AG10803 (cell line): ENCODE measurements at places on chromosomes 11 and 22.

- no peak for DNase-seq
Observed at GRCh38 chr11:121004206-121004840, 19.6 kb upstream of the TBCEL start.

DNA sequence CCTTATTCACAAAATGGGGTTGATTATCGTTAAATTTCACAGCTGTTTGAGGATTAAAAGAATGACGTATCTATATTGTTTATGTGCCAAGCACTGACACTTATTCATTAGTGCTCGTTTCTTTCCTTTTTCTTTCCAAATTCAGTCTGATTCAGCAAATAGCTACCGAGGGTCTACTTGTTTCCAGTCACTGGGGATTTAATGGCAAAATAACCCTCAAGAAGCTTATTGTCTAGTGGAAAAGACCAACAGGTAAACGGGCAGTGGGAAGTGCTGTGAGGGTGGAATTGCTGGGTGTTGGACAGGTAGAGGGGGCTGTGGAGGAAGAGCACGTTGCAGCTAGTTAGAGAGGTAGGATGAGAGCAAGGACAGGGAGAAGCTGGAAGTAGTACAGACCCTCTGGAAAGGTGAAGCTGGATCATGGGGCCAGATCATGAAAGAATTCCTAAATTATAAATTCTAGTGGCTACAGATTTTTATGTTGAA lies 48.3 kb upstream of the BIRC3 start:
- no peak for DNase-seq

- peak; percentile 68 for DNase-seq
Observed at GRCh38 chr22:19629720-19630419, 84.4 kb upstream of the SEPTIN5 start.

DNA sequence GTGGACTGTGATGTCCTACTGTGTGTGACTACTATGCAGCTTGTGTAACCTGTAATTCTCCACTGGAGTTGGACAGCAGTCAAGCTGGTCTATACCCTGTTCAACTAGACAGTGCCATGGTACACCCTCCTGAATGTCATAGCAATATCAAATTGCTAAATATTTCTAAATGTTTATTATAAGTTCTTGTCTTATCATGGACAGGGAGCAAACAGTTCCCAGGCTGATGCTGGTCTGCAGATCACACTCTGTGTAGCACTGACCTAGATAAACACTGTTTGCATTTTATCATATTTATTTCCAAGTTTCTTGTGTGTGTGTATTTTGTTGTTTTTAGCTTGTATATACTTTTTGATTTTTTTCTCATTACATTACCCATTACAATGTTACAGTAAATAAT lies 22.0 kb downstream of the PARVA start:
- no peak for DNase-seq

GRCh38 chr11:7501894-7502293 lies 11.9 kb upstream of the PPFIBP2 start:
- DNase-seq = no peak

GRCh38 chr22:35592418-35592967 lies 24.6 kb downstream of the MB start:
- DNase-seq = peak; percentile 12

DNA sequence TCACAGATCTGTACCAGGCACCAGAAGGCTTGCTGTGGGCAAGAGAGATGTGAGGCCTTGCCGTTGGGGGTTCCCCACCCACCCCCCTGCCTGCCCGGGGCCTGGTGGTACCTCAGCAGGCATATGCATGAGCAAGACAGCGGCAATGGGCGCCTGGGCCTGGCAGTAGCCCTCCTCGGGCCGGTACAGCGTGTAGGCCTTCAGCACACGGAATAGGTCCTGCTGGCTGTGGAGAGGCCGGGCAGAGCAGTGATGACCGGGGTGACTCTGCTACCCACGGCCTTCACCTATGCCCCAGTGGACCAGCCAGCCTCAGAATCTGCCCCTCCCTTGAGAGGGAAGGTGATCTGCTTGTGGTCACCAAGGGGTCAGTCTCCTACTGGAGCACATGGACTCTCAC lies 5.5 kb upstream of the CASTOR1 start:
- no peak for DNase-seq

- DNase-seq = no peak
Observed at GRCh38 chr11:125407046-125407445, 89.0 kb downstream of the FEZ1 start.

GRCh38 chr22:19319281-19319680 lies 27.8 kb upstream of the CLTCL1 start:
- no peak for DNase-seq

GRCh38 chr11:57386178-57386940 lies 4.1 kb downstream of the PRG2 start:
- no peak for DNase-seq

DNA sequence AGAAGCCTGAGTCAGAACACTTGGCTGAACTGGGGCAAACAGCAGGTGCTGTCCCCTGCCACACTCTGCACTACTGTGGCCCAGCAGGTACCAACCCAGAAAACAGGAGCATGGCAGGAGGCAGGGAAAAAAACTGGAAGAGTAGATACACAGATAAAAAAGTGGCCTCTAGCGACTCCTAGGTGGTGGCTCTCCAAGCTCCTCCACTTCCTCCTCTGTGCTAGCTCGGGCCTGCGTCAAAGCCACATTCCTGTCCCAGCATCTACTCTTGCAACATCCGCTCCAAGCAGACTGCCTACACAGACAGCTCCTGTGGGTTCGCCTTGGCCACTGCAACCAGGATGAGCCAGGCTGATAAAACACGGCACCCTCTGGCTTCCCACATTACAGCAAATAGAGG lies 6.9 kb downstream of the OR8B12 start:
- peak; percentile 25 for DNase-seq

- no peak for DNase-seq
Observed at GRCh38 chr11:17446482-17446881, 30.2 kb downstream of the ABCC8 start.

DNA sequence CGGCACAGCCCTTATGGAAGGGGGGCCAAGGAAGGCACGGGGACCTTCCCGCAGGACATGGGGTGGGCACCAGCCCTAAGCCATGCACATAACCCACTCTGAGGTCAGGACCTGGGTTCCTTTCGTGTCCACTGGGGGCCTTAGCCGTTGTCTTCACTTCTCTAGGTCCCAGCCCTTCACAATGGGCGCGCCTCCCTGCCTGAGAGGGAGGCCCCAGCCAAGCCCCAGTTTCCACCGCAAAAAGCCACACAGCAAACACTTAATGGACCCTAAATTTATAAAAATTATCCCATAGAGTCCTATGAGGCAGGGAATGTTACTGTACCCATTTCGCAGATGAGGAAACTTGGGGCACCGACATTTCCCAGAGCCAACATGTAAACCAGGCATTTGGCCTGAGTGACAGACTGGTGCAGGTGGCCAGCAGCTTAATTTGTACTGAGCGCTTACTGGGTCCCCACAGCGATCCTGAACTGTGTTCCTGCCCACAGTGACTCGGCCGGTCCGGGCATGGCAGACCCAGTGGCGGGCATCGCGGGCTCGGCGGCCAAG lies 1.2 kb downstream of the GAS2L1 start:
- DNase-seq = no peak

DNA sequence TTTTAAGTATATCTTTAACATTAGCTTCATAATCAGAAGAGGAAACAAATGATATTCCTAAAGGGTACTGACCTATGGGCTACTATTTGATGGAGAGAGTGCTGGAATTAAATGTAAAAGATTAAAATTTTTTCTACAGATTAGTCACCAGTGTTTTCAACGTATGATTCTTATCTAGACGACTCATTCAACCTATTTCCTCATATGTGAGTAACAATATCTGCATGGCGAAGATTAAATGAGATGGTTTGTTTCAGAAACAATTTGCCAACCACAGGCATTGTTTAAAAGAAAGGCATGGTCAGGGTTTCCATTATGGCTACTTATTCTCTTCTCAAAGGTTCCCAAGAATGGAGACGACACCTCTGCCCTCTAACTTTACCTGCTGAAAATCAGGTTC lies 20.4 kb downstream of the OR56B4 start:
- no peak for DNase-seq

- DNase-seq = no peak
Observed at GRCh38 chr11:75516886-75517285, 8.9 kb downstream of the GDPD5 start.

GRCh38 chr22:32204856-32205722 lies at the start of gene RFPL2:
Gene RFPL2, minus strand, starts transcription at chr22:32205073. Its CDS starts 2,622 bp downstream, at chr22:32202451.
- DNase-seq = peak; percentile 1

- DNase-seq = no peak
Observed at GRCh38 chr22:33188326-33188725, 130.1 kb upstream of the SYN3 start.

- no peak for DNase-seq
Observed at GRCh38 chr11:283405-284104, 5.3 kb downstream of the NLRP6 start.

GRCh38 chr22:18057568-18058209 lies 20.1 kb upstream of the PEX26 start:
- DNase-seq = peak; percentile 97

DNA sequence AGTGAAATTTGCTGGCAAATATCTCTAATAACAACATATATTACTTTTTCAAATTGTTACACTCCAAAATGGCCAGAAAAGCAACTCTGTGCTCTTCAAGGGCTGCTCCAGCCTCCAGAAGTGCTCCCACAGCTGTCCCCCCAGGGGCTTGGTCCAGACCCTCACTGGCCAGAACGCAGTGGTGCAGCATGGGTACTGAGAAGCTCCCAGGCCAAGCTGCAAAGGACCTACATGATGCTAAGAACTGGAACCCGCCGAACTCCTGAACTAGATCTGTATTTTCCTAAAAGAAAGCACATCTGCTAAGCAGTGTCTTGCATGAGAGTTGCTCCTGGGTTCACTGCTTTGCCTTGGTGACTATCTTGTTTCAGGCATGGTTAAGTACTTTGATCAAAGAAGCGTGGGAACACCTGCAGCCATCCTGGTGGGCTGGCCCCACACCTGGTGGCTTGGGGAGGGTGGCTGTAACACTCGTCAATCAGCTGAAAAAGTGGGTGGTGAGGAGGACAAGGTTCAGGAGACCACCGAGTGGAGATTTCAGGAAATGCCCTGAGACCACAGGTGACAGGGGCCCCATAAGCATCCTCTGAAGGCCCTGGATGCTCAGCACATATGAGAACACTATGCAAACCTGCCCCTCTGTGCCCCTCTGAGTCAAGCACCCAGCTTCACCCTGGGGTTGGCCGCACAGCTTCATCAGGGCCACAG lies 72.7 kb upstream of the PITPNB start:
- DNase-seq = no peak

- peak; percentile 31 for DNase-seq
Observed at GRCh38 chr22:28670756-28671155, 8.9 kb downstream of the TTC28 start.

GRCh38 chr22:38355275-38355674 lies 38.0 kb upstream of the CSNK1E start:
- no peak for DNase-seq

DNA sequence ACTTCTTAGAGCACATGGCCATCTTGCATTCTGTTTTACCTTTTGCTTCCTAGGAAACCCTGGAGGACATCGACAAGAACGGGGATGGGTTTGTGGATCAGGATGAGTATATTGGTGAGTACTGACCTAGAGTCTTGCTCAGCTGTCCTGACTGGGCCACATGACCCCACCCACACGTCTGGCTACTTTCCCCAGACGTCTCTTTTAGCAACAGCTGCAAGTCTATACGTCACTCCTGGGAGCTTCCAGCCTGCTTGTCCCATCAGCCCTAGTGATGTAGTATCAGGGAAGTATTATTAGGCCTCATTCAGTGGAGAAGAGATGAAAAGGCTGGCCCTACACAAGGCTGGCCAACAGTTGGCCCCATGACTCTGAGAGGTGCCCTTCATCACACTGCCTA lies 9.6 kb downstream of the RCN1 start:
- no peak for DNase-seq

- peak; percentile 49 for DNase-seq
Observed at GRCh38 chr22:26702906-26703830, 45.8 kb downstream of the MIAT start.

DNA sequence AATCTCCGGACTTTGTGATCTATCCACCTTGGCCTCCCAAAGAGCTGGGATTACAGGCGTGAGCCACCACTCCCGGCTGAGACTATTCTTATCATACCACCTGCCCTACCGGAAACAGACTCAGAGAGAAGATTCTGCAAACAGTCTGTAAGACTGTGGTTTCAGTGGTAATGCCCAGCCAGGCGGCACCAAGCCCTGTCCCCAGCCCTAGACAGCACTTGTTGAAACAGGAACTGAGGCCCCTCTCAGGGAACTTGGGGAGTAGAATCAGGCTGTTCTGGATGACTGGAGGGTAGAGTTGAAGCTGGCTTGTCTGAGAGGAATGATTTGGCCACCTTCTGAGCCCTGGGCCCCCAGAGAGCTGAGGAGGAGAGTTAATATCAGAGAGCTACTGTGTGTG lies 1.3 kb upstream of the INSC start:
- no peak for DNase-seq

GRCh38 chr11:131218542-131218941 lies 151.9 kb upstream of the NTM start:
- DNase-seq = no peak

- no peak for DNase-seq
Observed at GRCh38 chr11:105799728-105800462, 190.0 kb downstream of the GRIA4 start.

DNA sequence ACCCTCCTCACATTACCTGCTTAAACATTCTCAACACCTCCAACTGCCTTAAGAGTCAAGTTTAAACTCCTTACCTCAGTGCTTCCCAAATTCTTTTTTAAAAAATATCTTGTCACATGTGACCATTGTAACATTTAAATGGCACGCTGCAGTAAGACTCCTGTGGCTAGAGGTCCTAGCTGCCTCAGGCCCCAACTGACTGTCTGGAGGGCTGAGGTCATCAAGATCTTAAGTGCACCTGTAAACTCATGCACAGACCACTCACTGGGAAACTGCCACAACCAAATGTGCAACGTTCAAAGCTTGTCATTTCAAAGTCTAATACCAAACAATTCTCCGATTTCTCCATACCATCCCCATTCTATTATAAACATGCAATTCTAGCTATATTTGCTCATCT lies 16.4 kb upstream of the CCDC34 start:
- no peak for DNase-seq

DNA sequence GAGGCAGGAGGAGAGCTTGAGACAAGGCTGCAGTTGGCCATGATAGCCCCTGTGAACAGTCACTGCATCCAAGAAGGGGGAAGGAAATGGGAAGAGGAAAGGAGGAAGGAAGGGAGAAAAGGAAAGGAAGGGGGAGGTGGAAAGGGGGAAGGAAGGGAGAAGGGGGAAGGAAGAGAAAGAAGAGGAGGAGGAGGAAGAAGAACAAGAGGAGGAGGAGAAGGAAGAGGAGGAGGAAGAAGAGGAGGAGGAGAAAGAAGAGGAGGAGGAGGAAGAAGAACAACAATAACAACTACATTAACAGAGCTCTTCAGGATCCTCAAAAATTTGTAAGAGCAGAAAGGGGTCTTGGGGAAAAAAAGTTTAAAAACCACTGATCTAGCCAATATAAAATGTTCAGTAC lies 5.2 kb downstream of the RAB6A start:
- no peak for DNase-seq

DNA sequence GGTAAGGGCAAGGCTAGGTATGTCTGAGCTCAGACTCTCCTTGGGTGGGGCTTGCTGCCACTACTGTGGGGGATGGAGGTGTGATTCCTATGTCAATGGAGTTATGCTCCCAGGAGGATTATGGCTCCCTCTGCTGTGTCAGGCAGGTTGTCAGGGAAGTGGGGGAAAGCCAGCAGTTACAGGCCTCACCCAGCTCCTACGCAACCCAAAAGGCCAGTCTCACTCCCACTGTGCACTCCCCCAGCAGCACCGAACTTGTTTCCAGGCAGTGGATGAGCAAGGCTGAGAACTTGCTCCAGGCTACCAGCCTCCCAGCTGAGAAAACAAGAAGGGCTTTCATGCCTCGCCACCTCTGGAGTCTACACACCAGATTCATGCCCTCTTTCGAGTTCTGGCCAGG lies 18.2 kb downstream of the C11orf91 start:
- DNase-seq = no peak

- no peak for DNase-seq
Observed at GRCh38 chr11:35619855-35620640, 1.8 kb downstream of the FJX1 start.
